ENCODE measurements at places on chromosomes 7 and 10.

- DNase-seq: no peak
Observed at GRCh38 chr10:100889546-100889945, 23.2 kb upstream of the SLF2 start.

DNA sequence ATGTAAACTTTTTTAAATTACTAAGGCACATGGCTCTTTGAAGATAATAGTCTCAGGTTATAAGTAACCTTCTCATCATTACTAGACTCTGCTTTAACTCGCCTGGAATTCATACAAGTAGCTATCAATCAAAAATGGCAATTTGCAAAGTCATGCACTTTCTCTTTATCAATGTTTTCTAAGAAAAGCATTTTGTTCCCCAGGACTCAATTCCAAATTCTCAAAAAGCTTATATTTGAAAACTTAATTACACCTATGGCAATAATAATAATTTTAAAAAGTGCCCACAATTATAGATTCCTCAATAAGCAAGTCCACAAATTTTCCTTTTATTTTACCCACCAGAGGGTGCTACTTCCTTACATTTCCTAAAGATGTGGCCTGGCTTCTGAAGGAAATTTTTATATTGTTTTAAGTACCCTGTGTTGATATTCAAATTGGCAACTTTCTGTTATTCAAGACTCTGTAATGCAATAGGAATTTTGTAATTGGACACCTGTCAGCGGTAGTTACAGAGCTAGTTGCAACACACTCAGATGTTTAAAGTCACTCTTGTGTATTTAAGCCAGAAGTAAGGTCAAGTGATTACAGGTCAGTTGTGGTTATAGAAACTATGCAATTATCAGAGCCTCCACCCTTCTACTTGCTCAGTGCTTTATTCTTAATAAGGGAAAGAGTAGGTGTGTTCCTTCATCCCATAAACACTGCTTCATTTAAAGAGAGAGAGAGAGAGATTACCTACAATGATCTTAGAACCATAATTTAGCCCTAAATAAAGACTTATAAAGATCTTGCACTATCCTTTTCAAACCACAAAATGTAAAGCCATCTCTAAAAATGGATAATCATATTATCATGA, 47.1 kb upstream of the HYAL4 start:
- DNase-seq: no peak

- DNase-seq: no peak
Observed at GRCh38 chr10:13769946-13770345, 183.2 kb downstream of the PRPF18 start.

DNA sequence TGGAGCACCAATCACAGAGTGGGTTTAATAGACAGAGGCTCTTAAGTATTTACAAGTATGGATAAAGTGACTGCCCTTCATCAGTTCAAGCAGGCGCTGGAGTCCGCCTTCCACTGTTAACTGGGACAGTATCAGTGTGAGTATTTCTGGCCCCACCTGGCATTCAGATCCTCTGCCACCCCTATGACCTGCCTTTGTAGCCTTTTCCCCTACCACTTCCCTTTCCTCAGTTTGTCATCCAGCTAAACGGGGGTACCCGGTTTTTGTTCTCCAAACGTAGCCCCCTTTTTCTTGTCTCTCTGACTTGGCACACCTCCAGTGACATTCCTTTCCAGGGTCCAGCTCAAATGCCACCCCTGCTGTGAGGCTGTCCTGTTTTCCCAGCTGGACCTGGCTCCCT, 134.4 kb downstream of the SNX10 start:
- DNase-seq: no peak

- DNase-seq: no peak
Observed at GRCh38 chr10:133383551-133383950, 4.5 kb downstream of the PAOX start.
